ENCODE measurements at places on chromosomes 7 and 10. TPM values are rescaled to one million over a fixed set of nuclear protein-coding genes. Genes with fewer than 3 reads are reported as not detected.

The MALRD1 gene
- total RNA-seq = not detected

The LRRD1 gene
- total RNA-seq = 0.40 TPM

The TSPAN13 gene
- total RNA-seq = 21.8 TPM

The HOXA4 gene
- 1.4 TPM for total RNA-seq

The CLRN3 gene
- not detected for total RNA-seq

The SLC26A4 gene
- total RNA-seq = 1.0 TPM

The LIPF gene
- total RNA-seq = not detected

The HHEX gene
- 6.6 TPM for total RNA-seq

The CYCS gene
- total RNA-seq = 36.3 TPM

The SPDYE6 gene
- total RNA-seq = 0.85 TPM

The C10orf90 gene
- total RNA-seq = not detected

The ACTL6B gene
- total RNA-seq = not detected

The SUN3 gene
- total RNA-seq = 4.5 TPM

The OR2A5 gene
- not detected for total RNA-seq

The MYL10 gene
- total RNA-seq = not detected

The KCND2 gene
- 3.0 TPM for total RNA-seq

The ZNF488 gene
- 1.9 TPM for total RNA-seq

The MYPN gene
- 1.5 TPM for total RNA-seq

The JCAD gene
- 113 TPM for total RNA-seq

The TEX47 gene
- 1.8 TPM for total RNA-seq

The STEAP2 gene
- total RNA-seq = 167 TPM

The PALD1 gene
- total RNA-seq = 6.6 TPM

The FZD8 gene
- total RNA-seq = 5.6 TPM

The TFEC gene
- total RNA-seq = 0.32 TPM

The ECHS1 gene
- 126 TPM for total RNA-seq

The ABCA13 gene
- 0.14 TPM for total RNA-seq

The TUBAL3 gene
- total RNA-seq = 1.1 TPM

The VIPR2 gene
- total RNA-seq = 1.0 TPM

The WASHC2C gene
- 37.3 TPM for total RNA-seq

The C7orf33 gene
- total RNA-seq = not detected

The CFAP46 gene
- total RNA-seq = 9.3 TPM

The UMAD1 gene
- total RNA-seq = 31.4 TPM

The HOXA1 gene
- total RNA-seq = 2.1 TPM

The PYROXD2 gene
- 21.6 TPM for total RNA-seq

The DYDC1 gene
- total RNA-seq = not detected

The IL15RA gene
- 18.5 TPM for total RNA-seq

The TNRC18 gene
- total RNA-seq = 138 TPM

The ST8SIA6 gene
- total RNA-seq = 5.6 TPM

The CRPPA gene
- 1.6 TPM for total RNA-seq

The RBM20 gene
- total RNA-seq = 0.41 TPM

The NME8 gene
- 0.91 TPM for total RNA-seq

The CUBN gene
- total RNA-seq = 1.3 TPM

The NUTM2E gene
- 0.57 TPM for total RNA-seq

The CACNB2 gene
- 17.4 TPM for total RNA-seq

The PNLIPRP3 gene
- 0.14 TPM for total RNA-seq

The TMEM176A gene
- 6.9 TPM for total RNA-seq

The ATRNL1 gene
- total RNA-seq = 22.9 TPM

The HOXA3 gene
- 2.8 TPM for total RNA-seq
